ENCODE measurements at places on chromosomes 7 and 10.

DNA sequence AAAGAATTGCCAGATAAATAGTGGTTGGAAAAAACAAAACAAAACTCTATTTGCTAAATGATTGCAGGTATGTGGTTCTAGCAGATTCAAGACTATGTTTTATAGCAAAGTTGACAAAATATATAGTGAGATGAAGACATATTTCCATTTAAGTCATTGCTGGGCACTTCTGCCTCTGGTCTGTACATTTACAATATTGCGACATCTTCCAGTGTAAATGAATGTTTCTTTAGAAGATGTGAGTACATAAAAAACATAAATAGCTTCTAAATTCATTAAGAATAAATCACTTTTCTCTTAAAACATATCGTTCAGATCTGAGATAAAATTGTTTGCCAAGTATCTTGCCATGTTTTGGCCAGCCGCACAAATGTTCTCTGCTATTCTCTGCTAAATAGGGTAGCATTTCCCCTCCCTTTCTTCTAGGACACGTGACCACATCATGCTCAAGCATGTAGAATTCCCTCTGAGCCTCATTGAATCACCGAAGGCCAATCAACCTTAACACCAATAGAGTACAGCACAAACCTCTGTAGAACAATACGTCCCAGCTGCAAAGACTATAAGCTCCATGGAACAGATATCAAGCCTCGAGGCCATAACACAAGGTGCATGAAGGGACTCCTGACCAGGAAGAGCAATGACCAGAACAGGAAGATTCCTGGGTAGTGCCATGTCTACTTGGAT is 1173.3 kb downstream of the GATA3 start:
- no peak for DNase-seq

- DNase-seq: no peak
Measured at GRCh38 chr10:62088786-62089185, 179.9 kb downstream of the RTKN2 start.

DNA sequence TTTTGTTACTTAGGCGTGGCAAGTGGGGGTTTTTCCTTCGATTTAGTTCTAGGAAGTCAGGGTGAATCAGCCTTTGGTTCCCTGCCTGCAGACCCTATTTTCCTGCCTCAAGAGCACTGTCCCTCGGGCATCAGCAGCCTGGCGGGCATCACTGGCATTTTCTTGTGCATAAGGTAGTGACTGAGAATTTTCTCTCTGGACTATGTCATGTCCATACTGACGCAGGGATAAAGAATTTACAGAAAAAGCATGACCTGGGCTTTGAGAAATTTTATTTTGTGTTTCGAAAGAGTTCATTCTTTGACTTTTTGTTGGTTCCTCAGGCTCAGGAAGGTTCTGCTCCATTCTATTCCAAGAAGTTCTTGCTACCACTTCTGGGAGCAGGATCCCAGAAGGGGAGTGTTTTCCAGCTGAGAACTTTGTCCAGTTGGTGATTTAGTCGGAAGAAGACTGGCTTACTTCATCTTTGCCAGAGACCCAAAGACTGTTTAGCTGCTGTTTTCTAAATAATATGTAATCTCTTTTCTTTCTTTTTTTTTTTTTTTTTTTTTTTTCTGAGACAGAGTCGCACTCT is 213.9 kb upstream of the SH2B2 start:
- DNase-seq: no peak

DNA sequence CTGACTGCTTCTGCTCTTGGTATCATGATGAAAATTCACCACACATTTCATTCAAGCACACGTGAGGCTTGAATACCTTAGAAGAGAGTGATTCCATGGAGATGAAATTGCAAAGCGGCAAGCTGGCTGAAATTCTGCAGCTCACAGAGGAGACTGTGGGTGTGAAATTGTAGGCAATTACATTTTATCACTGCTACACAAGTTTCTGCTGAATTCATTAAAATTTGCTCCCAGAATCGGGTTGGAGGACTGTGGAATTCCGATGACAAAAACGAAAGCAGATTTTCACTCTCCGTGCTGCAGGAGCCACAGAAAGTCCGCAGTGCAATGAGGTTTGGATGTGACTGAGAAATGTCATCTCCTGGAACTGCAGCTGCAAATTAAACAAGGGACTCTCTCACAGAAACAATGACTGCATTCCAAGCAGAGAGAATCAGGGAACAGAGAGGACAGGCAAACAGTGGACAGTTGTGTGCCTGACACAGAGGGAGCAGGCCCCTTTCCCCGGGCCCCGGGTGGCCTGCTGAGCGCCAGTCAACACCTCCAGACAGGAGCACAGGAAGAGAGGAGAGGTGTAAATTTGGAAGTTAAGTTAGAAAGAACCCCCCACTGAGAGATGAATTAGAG is 109.1 kb downstream of the C10orf90 start:
- no peak for DNase-seq

- DNase-seq: no peak
Measured at GRCh38 chr10:86375204-86375603, 8.6 kb upstream of the GRID1 start.

DNA sequence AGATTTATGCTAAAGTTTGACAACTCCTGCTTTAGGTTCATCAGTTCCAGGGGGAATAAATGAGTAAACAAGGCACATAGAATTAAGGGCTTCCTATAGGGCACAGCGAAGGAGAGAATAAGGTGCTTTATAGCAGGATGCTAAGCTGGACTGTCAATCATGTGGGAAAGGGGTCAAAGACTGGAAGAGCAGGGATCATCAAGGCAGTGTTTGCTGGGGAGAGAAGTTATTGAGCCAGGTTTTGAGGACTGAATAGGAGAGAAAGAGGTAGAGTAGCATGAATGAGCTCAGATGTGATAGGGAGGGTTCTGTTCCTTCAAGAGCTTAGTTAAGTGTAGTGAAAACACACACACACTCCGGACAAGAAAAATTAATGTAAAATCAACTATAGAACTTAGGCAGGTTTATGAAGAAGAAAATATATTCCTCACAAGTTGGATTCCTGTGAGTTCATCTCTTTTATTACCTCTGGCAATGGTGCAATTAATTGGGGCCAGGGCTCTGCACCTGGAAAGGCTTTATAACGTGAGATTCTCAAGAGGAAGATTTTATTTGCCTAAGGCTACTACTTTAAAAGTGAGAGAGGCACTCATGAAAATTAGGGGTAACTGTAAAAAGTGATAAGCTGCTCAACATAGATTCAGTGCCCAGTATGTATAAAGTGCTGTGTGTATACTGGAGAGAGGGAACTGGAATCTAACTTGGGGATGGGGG is 222.4 kb downstream of the AUTS2 start:
- DNase-seq: no peak

Data from GM04504 (cell line).